Stimulated activated memory B cell treated with anti-CD40 and anti-IgM and Interleukin-4, amounts not matched to agents 10 μg/mL and 1 μg/mL and 100 μg/mL, for 72 hours (primary cell): ENCODE measurements at places on chromosomes 2 and 18.

DNA sequence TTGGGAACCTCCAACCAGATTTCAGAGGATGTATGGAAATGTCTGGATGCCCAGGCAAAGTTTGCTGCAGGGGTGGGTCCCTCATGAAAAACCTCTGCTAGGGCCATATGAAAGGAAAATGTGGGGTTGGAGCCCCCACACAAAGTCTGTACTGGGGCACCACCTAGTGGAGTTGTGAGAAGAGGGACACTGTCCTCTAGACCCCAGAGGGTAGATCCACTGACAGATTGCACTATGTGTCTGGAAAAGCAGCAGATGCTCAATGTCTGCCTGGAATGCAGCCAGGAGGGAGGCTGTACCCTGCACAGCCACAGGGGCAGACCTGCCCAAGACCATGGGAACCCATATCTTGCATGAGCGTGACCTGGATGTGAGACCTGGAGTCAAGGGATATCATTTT is 573.7 kb upstream of the NXPH2 start:
- ATAC-seq = no peak

DNA sequence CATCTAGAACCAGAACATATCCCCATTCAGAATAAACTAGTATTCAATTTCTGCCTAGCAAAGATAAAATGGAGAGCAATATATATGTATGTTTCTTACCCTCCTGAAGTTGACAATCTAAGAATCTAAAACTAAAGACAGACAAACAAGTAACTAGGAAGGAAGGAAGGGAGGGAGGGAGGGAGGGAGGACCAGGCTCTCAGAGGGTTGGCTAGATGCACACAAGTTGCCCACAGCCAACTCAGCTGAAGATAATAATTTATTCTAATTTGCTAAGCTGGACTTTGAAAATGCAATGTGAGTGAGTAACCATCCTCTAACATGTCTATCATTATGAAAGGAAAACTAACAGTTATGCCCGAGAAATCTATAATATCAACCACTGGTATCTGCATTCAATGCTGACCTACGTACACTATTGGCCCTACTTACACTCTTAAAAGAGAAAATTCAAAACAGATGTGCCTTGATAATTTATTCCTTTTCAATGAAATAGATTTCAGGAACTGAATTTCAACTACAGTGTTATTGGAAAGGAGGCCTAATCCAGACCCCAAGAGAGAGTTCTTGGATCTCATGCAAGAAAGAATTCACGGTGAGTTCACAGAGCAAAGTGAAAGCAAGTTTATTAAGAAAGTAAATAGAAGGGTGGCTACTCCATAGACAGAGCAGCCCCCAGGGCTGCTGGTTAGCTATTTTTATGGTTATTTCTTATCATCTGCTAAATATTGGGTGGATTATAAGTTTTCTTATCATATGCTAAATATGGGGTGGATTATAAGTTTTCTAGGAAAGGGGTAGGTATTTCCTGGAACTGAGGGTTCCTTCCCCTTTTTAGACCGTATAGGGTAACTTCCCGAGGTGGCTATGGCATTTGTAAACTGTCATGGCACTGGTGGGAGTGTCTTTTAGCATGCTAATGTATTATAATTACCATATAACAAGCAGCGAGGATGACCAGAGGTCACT is 288.5 kb upstream of the SLC39A10 start:
- no peak for ATAC-seq

GRCh38 chr2:158467248-158467647 is 10.5 kb downstream of the PKP4 start:
- ATAC-seq = no peak

GRCh38 chr18:7637269-7637668 is 70.2 kb downstream of the PTPRM start:
- no peak for ATAC-seq

GRCh38 chr2:38763228-38763627 is 12.1 kb upstream of the SRSF7 start:
- no peak for ATAC-seq

- ATAC-seq = no peak
Observed at GRCh38 chr18:49394191-49394590, 66.3 kb downstream of the DYM start.

GRCh38 chr18:22551536-22552151 is 133.9 kb upstream of the CTAGE1 start:
- no peak for ATAC-seq

GRCh38 chr18:26763446-26764110 is 101.9 kb downstream of the AQP4 start:
- no peak for ATAC-seq

DNA sequence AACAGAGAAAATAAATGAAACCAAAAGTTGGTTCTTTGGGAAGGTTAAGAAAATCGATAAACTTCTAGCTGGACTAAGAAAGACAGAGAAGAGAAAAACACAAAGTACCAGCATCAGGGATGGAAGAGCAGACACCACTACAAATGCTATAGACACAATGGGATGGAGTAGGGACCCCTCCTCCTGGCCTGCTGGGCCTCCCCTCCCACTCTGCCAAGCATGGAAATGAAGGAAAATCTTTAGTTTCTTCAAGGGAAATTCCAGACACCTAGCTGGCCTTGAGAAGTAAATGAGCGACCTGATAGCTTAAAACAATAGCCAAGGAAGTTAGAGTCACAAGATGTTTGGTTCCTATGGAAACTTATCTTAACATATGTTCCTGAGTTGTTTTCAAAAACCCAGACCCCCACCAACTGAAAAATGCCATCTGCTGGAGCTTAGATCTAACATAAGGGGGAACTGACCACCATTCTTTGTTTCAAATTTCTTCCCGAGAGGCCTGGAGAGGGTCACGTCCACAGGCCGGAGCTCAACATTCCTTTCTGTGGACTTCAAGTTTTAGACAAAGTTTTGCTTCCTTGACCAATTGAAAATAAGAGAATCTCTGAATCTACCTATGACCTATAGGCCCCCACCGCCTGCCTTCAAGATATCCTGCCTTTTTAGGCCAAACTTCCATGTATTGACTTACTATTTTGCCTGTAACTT is 101.9 kb downstream of the BIN1 start:
- no peak for ATAC-seq

DNA sequence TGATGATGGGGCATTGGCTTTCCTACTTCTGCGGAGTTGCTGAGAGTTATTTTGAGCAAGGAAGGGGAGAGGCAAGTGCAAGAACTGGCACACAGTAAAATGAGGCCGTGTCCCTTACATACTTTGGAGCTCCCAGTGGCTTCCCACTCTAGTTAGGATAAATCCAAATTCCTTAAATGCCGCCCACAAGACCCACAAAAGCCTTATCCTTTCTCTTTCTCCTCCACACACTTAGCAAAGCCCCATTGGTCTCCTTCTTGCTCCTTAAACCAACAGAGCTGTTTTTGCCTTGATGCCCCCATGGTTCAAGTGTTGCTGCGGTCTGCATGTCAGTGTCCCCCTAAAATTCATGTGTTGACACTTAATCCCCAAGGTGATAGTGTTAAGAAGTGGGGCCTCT is 24.3 kb downstream of the TMEM247 start:
- no peak for ATAC-seq

DNA sequence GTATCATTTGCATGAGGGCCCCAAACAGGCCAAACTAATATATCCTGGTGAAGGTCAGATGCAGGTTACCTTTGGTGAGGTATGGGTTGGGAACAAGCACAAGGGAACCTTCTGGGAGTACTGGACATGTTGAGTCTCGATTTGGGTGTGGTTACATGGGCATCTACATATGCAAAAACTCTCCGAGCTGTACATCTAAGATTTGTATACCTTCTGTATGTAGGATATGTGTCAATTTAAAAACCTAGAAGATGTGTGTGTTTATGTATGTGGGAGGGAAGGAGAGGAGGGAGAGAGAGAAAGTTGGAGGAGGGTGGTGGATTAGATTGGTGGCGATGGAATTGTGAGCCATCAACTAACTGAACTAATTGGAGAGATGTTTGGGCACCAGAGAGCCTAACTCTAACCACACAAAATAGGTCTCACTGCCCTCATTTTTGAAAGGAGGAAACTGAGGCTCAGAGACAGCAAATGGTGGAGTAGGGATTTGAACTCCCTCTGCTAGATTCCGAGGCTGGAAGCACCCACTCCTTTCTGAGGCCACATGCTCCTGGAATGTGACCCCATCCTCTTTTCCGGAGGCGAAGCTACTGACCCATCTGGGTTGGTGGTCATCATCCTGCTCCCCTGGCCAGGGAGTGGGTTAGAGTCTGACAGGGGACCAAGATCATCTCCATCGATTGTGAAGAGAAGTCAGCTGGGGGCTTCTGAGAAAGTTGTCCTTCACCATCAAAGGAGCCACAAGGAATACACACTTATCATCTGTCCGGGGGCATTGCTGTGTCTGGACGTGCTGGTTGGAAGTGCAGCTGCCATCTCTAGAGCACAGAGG is 107.3 kb upstream of the MYCN start:
- ATAC-seq = no peak

GRCh38 chr18:45916302-45916701 is 50.8 kb downstream of the EPG5 start:
- ATAC-seq = no peak

DNA sequence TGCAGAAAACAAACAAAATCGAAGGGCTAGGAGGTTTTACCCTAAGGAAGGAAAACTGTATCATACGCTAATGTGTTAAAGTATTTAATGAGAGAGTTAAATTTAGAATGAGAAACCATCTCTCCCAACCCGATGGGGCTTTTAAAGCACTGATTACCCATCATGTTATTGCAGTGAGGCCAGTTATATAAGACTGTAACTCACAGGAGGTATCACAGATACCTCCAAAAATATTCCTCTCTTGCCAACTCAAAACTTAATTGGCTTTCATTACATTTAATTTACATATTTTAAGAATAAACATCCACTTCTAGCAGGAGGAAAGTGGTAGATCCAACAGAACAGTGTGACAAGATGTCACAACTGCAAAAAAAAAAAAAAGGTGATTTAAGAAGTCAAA is 56.3 kb downstream of the RPL31 start:
- no peak for ATAC-seq
